Upper lobe of right lung (tissue), 1 donor: ENCODE measurements at places on chromosomes 12 and 14. TPM values are rescaled to one million over a fixed set of nuclear protein-coding genes. Genes with fewer than 3 reads are reported as not detected.
A peak's percentile ranks its signal among the peaks of the same experiment; 100 is the strongest.

GARIN6 gene
- not detected for total RNA-seq

CLSTN3 gene
- total RNA-seq: 48.2 TPM

DIP2B gene
- total RNA-seq: 28.6 TPM

DPPA3 gene
- total RNA-seq: not detected

IL25 gene
- total RNA-seq: not detected

GRCh38 chr12:42135259-42135814 is 9.3 kb downstream of the GXYLT1 start:
- H3K27ac ChIP-seq: no peak overlapping the region
- H3K27me3 ChIP-seq: no peaks in the 10 kb centered on the region
- no peaks in the 10 kb centered on the region for H3K4me1 ChIP-seq
- DNase-seq: no peak
- no peaks in the 10 kb centered on the region for H3K36me3 ChIP-seq

GRCh38 chr14:92622311-92622710 is 108.7 kb downstream of the RIN3 start:
- no peaks in the 10 kb centered on the region for H3K27me3 ChIP-seq
- H3K27ac ChIP-seq: no peak overlapping the region
- DNase-seq: no peak
- H3K36me3 ChIP-seq: no peaks in the 10 kb centered on the region

GRCh38 chr12:4322726-4323125 is 1.7 kb downstream of the TIGAR start:
- peak overlapping the region; percentile 83 for H3K4me3 ChIP-seq
- no peaks in the 10 kb centered on the region for H3K27me3 ChIP-seq
- no peak overlapping the region for H3K27ac ChIP-seq
- peaks cover 13% of the 10 kb centered on the region for H3K4me1 ChIP-seq
- no peak for DNase-seq

DNA sequence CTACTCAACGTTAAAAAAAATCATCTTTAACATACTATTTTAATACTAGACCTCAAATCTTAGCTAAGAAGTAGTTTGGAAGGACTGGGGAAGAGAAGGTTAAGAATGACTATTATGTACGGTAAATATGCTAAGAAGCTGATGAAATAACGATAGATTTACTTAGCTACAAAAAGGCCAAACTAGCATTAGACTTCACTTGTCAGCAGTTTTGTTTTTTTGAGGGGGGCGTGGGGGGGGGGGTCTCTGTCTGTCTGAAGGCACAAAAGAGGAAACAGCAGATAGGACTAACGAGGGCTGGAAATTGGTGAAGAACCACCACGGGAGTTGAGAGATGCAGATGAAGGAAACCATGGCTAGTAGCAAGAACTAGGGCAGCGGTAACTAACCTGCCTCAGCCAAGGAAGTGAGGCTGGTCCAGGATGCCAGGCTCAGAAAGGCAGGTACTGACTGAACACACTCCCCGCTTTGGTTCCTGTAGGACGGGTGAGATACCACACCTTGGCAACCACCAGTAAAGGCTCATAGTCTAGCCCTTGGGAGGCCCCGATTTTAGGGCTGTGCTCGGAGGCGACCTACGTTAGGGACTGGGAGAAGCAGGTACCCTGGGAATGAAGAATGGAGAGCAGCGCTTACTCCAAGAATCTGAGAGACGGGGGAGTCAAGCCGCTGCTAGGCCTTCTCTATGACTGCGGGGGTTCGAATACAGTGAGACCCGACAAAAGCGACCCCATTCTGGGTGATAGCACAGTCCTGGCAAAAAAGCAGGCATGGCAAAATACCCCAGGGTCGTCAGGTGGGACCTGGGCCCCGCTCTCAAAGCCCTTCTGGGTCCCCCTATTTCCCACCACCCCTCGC is 675 bp downstream of the NEDD8 start:
- H3K27me3 ChIP-seq: no peaks in the 10 kb centered on the region
- H3K4me3 ChIP-seq: peak overlapping the region; percentile 80
- H3K27ac ChIP-seq: peak overlapping the region; percentile 91
- DNase-seq: no peak
- H3K4me1 ChIP-seq: peaks cover 25% of the 10 kb centered on the region

DNA sequence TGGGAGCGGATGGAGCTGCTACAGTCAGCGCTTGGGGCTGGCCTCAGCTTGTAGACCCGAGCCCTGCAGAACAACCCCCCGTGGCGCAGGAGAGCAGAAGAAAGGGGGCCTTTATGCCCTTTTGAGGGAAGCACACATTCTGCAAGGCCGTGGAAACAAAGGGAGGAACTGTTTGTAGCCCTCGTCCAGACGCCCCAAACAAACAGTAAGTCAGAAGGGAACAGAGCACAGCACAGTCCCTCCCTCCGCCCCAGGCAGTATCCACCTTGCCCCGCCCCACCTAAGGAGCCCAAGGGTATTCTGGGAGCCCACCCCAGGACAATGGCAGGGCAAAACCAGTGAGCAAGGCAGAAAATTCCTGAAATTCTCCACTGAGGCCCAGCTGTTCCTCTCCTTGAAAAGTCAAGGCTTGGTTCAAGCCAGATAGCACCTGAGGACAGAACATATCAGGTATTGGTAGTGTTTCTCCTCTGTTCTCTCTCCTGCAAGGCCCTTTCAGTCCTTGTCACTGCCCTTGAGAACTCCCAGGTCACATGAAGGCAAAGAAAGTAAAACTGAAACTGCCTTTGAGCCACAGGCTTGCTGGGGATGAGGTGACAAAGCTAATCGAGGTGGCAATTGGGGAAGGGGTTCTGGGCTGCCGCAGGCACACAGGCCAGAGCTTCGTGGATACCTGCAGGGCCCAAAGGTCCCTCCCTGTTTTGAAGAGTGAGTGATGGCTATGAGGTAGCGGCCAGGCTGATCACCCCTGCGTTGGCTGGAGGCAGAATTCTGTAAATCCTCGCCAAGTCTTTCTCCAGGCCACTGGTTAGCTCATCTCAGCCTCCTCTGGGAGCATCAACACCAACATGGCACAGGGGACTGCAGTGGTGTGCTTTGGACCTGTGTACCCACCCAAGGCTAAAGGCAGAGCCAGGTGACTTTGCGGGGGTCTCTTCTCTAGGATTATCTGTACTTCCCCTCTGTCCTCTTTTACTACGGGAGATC is 499 bp downstream of the DGLUCY start:
- H3K36me3 ChIP-seq: no peaks in the 10 kb centered on the region
- peak overlapping the region; percentile 94 for H3K27ac ChIP-seq
- DNase-seq: peak; percentile 80

DNA sequence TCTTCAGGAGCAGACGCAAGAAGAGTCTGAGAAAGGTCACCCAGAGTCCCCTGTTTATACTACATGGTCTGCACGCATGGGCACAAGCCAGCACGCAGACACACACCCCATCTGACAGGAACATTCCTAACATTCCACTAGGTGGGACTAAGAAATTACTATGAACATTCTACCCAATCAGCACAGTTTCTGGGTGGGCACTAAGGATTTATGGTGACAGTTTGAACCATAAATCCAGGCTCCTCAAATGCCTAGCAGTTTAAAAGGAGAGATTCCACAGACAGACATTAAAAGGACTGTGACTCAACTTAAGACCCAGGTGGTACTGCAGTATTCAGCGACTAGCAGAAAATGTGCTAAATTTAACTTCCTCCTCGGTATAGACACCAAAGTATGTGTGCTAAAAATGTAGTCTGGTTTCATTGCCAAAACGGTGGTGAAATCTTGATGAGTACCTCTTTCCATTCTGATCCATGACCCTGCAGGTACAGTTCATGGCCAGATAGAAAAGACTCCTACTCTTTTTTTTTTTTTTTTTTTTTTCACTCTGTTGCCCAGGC is 16.2 kb downstream of the ABHD4 start:
- DNase-seq: no peak
- peak overlapping the region; percentile 21 for H3K27ac ChIP-seq
- H3K27me3 ChIP-seq: no peaks in the 10 kb centered on the region
- H3K36me3 ChIP-seq: peaks cover 29% of the 10 kb centered on the region
- H3K4me1 ChIP-seq: peaks cover 18% of the 10 kb centered on the region
- H3K4me3 ChIP-seq: no peak overlapping the region

- H3K27me3 ChIP-seq: no peaks in the 10 kb centered on the region
- H3K4me1 ChIP-seq: peaks cover 16% of the 10 kb centered on the region
- no peaks in the 10 kb centered on the region for H3K36me3 ChIP-seq
Measured at GRCh38 chr12:107026806-107027635, 40.1 kb upstream of the MTERF2 start.

- DNase-seq: peak; percentile 78
- H3K27ac ChIP-seq: peak overlapping the region; percentile 72
- no peaks in the 10 kb centered on the region for H3K27me3 ChIP-seq
- no peak overlapping the region for H3K4me3 ChIP-seq
- peaks cover 8% of the 10 kb centered on the region for H3K36me3 ChIP-seq
Measured at GRCh38 chr14:75711796-75712211, 50.8 kb downstream of the TTLL5 start.

DNA sequence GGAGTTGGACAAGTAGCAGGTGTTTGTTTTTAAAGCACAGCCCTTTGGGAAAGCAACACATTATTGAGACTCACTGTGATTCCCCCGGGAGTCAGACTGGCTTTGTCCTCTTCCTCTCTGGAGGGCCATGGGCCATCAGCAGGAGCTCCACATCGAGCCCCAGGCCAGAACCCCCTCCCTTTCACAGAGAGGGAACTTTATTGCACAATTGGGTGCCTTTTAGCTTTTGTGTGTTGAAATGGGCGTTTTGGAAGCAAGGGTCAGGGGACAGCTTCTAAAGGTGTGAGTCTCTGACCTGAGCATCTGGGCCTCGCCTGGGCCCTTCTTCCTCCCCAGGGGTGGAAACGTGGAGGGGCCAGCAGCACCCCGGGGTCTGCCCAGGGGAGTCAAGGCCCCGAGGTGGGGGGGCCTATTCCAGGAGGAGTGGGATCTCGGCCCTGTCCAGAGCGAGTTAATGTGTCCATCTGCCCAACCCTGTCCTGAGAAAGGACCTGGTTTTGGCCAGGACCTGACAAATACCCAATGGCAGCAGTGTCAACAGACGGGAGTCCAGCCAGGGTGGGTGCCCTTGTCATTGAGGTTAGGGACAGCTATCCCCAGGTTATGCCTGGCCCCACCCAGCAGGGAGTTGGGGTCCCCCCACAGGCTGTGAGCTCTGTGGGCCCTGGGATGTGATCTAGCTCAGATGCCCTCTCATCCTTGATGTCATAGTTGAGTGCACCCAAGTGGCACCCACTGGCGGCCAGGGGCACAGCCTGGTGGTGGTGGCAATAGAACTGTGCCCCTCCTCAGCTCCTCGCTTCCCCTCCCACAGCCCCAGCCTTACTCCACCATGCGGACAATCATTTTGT is 37.1 kb downstream of the SLC8B1 start:
- H3K27me3 ChIP-seq: no peaks in the 10 kb centered on the region
- H3K27ac ChIP-seq: peak overlapping the region; percentile 67
- no peak overlapping the region for H3K4me3 ChIP-seq
- peaks cover 15% of the 10 kb centered on the region for H3K4me1 ChIP-seq

- H3K27ac ChIP-seq: no peak overlapping the region
- H3K4me1 ChIP-seq: no peaks in the 10 kb centered on the region
Measured at GRCh38 chr12:54605138-54605970, 16.9 kb upstream of the PPP1R1A start.

- H3K4me3 ChIP-seq: no peak overlapping the region
- no peaks in the 10 kb centered on the region for H3K4me1 ChIP-seq
- peaks cover 18% of the 10 kb centered on the region for H3K27me3 ChIP-seq
- H3K36me3 ChIP-seq: no peaks in the 10 kb centered on the region
- H3K27ac ChIP-seq: no peak overlapping the region
- DNase-seq: no peak
Measured at GRCh38 chr12:111268738-111269572, 99.9 kb downstream of the PHETA1 start.

DNA sequence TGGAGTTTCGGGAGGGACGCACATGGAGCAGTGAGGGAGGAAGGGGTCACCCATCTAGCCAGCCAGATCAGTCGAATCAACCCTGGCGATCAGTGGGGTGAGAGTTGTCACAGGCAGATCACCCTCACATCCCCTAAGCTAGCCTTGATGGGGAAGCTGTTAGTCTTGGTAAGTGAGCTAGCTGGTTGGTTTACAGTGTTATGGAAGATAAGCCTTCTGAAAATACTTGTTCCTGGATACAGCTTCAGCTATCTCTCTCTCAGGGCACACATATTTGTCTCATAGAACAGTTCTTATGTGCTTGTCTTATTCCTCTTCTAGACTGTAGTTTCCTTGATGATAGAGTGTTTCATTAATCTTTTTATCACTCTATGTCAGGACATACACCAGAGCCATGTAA is 26.2 kb upstream of the MANSC4 start:
- H3K27me3 ChIP-seq: no peaks in the 10 kb centered on the region
- DNase-seq: no peak
- no peak overlapping the region for H3K27ac ChIP-seq
- no peak overlapping the region for H3K4me3 ChIP-seq
- H3K4me1 ChIP-seq: no peaks in the 10 kb centered on the region

DNA sequence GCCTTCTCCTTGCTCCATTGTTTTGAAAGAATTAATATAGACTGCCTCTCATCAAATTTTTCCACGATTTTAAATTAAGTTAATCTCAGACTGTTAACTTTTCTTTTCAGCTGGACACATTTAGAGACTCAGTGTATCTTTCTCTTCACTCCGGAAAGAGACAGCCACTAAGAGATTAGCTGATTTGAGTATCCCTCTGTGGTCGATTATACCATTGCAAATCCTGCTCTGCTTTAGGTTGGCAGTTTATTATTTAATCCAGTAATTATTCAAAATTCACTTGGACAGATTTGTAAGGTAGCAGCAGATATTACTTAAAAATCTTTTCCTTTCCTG is 588 bp upstream of the TWF1 start:
- H3K4me1 ChIP-seq: peaks cover 25% of the 10 kb centered on the region
- H3K27me3 ChIP-seq: no peaks in the 10 kb centered on the region
- DNase-seq: no peak
- H3K4me3 ChIP-seq: peak overlapping the region; percentile 85

DNA sequence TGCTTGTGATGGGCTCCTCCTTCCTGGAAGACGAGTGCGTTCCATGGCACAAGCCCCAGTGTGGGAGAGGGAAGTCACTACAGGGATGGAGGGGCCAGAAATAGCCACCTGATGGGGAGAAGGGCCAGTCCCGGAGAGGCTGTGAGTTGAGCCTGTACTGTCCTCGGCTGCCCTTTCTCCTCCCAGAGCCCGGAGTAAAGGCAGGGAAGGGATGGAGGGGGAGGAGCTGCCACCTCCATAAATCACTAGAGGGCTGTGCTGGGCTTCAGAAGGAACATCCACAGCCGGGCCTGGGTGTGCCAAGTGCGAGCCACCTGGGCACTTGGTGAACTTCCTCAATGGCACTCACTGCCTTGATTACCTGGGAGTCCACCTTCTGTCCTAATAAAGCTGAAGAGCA is 110.1 kb downstream of the RBM19 start:
- no peak for DNase-seq
- H3K4me1 ChIP-seq: no peaks in the 10 kb centered on the region
- no peak overlapping the region for H3K27ac ChIP-seq
- no peaks in the 10 kb centered on the region for H3K27me3 ChIP-seq

DNA sequence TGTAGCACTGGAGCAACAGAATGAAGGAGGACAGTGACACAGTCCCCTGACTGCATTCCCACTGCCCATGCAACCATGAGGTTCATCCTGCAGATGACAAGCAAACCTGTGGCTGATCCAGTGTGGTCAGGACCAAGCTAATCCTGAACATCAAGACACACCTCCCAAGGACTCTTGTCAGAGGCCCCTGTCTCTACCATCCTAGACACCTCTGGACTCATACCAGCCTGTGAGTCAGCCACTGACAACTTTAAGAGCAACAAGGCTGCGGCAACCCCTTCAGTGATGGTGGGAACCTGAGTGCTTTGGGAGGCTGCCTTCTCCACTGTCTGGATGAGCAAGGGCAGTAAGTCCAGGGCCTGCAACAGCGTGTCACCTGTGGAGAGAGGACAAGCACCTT is 24.6 kb downstream of the GCN1 start:
- H3K4me1 ChIP-seq: no peaks in the 10 kb centered on the region
- H3K27ac ChIP-seq: no peak overlapping the region
- H3K4me3 ChIP-seq: no peak overlapping the region
- peaks cover 99% of the 10 kb centered on the region for H3K36me3 ChIP-seq

GRCh38 chr12:5377997-5378592 is 53.8 kb upstream of the NTF3 start:
- H3K27ac ChIP-seq: no peak overlapping the region
- H3K4me3 ChIP-seq: no peak overlapping the region
- H3K4me1 ChIP-seq: no peaks in the 10 kb centered on the region
- no peak for DNase-seq
- no peaks in the 10 kb centered on the region for H3K36me3 ChIP-seq
